CD4-positive, alpha-beta T cell treated with Interleukin-10 for 1 hour (primary cell): ENCODE measurements at places on chromosomes 5 and 9.

DNA sequence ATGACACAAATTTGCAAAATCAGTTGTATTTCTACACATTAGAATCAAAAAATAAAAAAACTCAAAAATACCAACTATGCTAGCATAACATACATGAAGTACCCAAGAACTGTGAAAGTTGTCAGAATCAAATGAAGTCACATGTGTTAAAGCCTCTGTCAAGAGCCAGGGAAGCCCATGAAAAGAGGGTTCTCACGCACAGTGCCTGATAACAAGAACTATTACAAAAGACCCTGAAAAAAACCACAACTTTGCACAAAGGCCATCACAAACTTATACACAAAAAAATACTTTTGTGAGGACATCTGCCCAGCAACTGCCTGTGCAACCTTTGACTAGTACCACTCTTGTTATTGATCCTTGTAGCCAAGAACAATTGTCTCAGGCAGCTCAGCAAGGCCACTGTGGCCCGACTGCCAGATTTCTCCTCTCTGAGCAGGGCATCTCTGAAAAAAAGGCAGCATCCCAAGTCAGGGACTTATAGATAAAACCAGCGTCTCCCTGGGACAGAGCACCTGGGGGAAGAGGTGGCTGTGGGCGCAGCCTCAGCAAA, 28.9 kb upstream of the HNRNPA0 start:
- no peak for DNase-seq

DNA sequence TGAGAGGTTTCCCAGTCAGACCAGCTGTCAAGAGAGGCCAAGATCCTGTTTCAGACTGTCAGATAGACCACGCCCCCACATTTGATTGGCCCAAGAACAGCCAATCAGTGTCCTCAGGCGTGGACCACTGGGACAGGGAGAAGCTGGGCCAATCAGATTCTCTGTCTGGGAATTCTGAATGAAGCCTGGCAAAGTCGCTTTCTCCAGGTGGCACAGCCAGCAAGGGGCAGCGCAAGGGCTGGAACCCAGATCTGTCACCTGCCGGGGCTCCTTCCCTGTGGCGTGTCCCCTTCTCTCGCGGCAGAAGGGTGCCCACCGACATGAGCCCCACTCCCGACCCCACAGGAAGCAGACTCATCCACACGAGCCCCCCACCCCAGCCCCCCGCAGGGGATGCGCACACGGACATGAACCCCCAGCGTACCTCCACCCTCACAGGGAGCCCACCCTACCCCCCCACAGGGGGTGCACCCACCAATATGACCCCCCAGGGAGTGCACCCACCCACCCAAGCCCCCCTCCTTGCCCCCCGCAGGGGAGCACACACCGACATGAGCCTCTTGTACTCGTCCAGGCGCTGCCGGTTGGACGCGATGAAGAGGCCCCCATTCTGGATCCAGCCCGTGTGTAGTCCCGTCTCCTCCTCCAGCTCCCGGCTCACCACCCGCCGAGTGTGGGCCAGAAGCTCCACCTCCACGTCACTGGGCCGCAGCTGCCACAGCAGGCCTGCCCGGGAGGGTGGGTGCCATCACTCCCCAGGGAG, 6.1 kb downstream of the SARDH start:
- no peak for DNase-seq

DNA sequence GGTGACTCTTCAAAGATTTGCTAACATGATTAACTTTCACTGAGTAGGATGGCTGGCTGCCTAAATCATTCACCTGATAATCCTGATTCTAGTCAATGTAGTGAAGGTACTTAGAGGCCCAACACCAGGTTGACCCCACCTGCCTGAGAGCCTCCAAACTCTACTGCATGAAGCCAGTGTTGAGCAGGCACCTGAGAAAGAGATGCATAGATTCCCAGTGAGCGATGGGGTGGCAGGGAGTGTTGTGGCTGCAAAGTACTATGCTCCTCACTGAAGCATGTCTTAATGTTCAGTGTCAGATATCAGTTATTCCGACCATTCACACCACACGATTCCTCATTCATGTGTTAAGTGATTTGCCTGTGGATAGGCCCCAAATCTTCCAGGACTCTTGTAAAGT, 804.4 kb downstream of the TLE4 start:
- DNase-seq = no peak

GRCh38 chr9:133191989-133192388, 17.1 kb downstream of the OBP2B start:
- no peak for DNase-seq

DNA sequence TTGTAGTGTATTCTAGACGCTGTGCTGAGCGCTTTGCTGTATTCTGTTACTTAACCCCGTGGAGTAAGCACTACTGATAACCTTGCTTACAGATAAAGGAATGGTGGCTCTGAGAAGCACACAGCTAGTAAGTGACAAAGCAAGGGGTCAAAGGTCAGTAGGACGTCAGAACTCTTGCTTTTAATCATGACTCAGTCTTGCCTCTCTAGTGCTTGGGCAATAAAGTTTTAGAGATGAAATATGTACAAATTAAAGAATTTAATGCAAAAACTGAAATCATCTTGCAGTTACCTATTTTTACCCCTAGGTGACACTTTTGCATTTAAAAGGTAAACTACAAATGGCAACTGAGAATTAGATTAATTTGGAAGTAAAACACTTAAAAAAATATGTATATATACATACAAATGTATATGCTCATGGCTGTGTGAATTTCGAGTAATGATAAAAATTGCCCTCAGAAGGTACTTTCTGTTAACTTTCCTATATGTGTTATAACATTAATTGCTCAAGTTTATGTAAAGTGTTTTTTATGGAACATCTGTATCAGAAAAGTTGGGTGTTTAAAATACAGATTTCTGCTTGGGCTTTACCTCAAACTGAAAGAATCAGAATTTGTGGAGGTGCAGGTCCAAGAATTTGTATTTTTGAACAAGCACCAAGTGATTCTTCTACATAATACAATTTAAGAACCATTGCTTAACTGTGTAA, 175.1 kb upstream of the DAB2 start:
- DNase-seq = no peak

- DNase-seq = no peak
Observed at GRCh38 chr5:108720391-108720790, 27.3 kb upstream of the FER start.

DNA sequence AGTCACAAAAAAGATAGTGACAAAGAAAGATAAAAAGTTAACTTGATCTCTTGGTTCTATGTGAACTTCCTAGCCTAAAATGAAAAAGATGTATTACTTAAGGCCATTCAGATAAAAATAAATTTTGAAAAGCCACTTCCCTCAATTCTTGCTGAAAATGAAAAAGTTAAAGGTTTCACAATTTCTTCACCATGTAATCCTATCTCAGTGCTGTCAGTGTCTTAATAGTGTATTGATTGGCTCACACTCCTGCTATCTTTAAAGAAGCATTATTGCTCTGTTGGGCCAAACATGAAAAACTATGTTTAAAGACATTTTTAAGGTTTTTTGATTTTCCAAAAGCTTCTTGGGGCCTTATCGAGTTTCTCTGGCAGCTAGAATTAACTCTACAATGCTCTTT, 18.1 kb upstream of the EGFLAM start:
- DNase-seq = no peak

GRCh38 chr9:19926774-19927173, 137.9 kb upstream of the SLC24A2 start:
- no peak for DNase-seq

DNA sequence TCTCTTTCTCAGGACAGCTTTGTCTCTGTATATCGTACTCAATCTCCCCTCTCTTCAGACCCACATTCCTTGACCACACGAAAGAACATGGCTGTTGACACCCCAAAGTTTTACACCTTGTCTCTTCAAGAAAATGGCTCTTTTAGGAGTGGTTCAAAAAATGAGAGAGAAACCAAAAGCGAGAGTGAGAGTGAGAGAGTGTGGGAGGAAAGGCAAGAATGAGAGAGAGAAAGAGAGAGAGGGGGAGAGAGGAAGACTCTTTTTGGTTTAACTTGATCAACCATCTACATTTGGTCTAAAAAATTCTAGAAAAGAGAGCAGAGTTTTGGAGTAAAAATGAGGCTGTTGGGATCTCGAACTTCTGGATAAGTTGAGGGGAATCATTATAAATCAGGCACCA, 581.8 kb upstream of the WWC1 start:
- no peak for DNase-seq

DNA sequence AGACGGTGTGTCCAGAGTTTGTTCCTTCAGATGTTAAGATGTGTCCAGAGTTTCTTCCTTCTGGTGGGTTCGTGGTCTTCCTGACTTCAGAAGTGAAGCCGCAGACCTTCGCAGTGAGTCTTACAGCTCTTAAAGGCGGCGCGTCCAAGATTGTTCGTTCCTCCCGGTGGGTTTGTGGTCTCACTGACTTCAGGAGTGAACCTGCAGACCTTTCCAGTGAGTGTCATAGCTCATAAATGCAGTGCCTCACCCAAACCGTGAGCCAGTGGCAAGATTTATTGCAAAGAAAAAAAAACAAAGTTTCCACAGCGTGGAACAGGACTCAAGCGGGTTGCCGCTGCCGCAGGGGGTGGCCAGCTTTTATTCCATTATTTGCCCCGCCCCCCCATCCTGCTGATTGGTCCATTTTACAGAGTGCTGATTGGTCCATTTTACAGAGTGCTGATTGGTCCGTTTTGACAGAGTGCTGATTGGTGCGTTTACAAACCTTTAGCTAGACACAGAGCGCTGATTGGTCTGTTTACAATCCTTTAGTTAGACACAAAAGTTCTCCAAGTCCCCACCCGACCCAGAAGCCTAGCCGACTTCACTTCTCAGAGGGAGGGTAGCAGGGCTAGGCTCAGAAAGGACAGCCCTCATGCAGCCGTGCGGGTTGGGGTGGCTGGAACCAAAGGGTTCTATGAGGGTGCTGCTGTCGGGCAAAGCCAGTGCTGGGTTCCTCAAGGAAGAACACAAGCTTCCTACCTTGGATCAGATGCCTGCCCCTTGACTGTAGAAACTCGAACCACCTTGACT, 9.1 kb upstream of the RNF130 start:
- peak; percentile 60 for DNase-seq

DNA sequence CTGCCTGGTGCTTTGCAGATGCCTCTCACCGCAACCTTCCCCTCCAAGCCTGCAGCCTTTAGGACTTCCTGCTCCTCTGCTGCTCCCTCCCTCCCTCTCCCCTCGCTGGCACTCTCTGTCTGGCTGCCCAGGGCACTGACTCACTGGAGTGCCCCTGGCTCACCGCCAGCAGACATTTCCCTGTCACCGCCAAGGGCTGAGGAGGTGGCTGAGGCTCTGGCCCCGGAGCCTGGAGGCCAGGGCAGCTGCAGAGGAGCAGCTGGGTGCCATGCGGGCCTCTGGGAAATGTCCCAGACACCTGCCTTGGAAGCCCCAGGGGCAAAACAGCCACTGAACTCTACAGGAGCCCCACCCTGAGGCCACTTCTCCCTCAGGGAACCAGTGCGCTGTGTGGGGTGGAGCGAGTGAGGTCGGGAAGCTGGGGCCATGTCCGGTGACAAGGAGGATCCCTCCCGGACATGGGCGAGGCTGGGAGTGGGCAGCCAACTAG, 53.4 kb downstream of the TENT4A start:
- DNase-seq = peak; percentile 28

- DNase-seq = no peak
Observed at GRCh38 chr5:96297867-96298266, 135.2 kb downstream of the PCSK1 start.

DNA sequence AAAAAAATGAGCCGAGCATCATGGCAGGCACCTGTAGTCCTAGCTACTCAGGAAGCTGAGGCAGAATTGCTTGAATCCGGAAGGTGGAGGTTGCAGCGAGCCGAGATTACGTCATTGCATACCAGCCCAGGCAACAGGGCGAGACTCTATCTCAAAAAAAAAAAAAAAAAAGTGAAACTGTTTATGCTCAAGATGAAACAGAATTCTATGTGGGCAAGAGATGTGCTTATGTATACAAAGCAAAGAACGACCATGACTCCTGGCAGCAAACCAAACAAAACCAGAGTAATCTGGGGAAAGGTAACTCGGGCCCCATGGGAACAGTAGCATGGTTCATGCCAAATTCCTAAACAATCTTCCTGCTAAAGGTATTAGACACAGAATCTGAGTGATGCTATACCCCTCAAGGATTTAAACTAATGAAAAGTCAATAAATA, 32.6 kb upstream of the PLAC8L1 start:
- no peak for DNase-seq
